ENCODE measurements at places on chromosomes 5 and 9.

GRCh38 chr9:115046199-115046598 is 71.8 kb downstream of the TNC start:
- no peak for DNase-seq

DNA sequence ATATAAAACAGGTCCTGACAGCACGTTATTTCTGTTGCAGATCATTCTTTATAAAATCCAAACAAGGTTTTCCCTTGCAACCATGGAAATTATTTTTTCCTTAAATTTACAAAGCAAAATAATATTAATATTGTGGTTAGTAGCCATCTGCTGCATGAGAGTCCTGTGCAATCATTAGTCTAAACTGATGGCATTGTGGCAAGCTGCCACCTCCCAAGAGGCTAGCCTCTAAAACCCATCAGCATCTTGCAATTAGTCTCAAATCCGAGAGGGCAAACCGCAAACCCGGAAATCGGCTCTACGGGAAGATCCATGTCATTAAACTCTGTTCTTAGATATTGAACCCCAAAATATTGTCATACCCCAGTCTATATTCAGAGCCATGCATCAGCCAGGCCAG is 11.3 kb upstream of the CDH6 start:
- no peak for DNase-seq

- DNase-seq, result no peak
These were observed 249.6 kb upstream of the EDIL3 start for GRCh38 chr5:84634256-84634655.

GRCh38 chr9:35691334-35691650 is 1.6 kb upstream of the TPM2 start:
- no peak for DNase-seq

DNA sequence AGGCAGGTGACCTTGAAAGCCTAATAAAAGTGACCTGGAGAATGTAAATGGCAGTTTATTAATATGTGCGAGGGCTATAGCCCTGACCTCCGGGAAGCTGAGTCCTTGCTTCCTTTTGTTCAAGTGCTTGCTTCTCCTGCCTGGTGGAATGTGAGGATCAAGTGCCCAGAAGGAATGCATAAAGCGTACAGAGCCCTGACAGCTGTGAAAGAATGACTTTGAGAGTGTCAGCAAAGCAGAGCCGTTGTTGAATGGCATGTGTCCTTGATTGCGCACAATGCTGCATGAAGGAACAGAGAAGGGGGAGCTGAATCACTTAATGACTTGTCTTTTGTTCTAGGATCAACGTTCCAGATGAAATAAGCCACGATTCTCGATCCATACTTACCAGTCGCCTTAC is 133.0 kb downstream of the SLF1 start:
- no peak for DNase-seq

- DNase-seq, result no peak
These were observed 18.9 kb upstream of the PDCD6 start for GRCh38 chr5:252546-252945.

- no peak for DNase-seq
These were observed 216.2 kb downstream of the PTPRD start for GRCh38 chr9:10396615-10397014.

DNA sequence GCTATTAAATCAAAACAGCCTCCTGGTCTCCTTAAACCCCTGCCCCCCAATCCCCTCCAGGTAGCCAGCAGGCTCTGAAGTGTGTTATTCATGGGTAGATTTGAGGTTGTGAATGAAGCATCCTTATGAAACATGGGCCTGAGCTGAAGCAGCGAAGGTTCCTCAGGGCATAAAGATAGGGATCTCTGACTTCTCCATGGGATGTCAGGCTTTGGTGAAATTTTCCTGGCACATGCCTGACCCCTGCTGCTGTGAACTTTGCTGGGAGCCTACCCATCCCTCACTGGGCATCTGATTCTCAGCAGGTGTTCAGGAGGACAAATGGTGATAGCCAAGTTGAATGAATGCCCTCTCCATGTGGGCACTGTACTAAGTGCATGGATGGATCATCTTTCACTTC is 250.3 kb downstream of the ASTN2 start:
- no peak for DNase-seq

DNA sequence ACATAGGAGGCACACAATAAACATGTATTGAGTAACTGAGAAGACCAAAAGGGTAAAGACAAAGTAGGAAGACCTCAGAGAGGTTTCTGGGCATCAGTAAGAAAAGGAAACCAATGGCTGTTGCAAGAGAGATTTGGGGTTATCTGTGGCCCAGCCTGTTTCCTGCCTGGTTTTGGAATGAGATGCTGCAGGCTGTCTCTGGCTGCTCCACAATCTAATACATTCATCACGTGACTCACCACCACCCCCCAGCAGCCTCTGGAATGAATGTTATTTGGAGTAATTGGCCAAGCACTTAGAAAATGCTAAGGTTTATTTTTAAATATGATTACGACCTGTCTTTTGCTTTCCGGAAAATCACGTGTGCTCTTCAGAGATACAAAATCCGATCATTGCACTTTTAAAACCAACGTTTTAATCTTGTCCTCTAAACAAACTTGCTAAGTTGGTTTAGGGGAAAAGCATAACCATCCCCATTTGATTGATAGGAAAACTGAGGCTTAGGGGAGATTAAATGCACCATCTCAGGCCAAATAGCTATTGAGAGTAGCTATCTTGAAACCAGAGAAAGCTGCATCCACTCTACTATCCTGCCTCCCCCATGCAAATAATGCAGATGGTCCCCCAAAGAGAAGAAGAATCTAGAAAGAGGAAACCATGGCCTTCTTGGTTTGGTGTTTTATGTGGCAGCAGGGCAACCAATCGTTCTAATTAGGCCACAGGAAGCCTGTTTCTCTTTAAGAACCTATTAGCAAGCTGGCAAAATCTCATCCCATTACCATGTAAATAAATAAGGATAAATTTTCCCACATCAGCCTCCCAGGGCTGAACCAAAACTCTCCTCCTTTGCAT is 151.8 kb upstream of the ADRA1B start:
- no peak for DNase-seq

All from stimulated activated CD8-positive, alpha-beta memory T cell treated with anti-CD3 and anti-CD28 coated beads, Interleukin-7, amount 100 ng/mL, for 1 hour (primary cell).